Stimulated activated CD4-positive, alpha-beta T cell treated with anti-CD3 and anti-CD28 coated beads, TNF-alpha, amount 100 ng/mL, for 4 hours (primary cell): ENCODE measurements at places on chromosomes 1 and 21.

GRCh38 chr1:147169840-147170674 lies 2.2 kb downstream of the PRKAB2 start:
- no peak for DNase-seq

GRCh38 chr1:23394684-23395083 lies 25.0 kb upstream of the ZNF436 start:
- DNase-seq: no peak

DNA sequence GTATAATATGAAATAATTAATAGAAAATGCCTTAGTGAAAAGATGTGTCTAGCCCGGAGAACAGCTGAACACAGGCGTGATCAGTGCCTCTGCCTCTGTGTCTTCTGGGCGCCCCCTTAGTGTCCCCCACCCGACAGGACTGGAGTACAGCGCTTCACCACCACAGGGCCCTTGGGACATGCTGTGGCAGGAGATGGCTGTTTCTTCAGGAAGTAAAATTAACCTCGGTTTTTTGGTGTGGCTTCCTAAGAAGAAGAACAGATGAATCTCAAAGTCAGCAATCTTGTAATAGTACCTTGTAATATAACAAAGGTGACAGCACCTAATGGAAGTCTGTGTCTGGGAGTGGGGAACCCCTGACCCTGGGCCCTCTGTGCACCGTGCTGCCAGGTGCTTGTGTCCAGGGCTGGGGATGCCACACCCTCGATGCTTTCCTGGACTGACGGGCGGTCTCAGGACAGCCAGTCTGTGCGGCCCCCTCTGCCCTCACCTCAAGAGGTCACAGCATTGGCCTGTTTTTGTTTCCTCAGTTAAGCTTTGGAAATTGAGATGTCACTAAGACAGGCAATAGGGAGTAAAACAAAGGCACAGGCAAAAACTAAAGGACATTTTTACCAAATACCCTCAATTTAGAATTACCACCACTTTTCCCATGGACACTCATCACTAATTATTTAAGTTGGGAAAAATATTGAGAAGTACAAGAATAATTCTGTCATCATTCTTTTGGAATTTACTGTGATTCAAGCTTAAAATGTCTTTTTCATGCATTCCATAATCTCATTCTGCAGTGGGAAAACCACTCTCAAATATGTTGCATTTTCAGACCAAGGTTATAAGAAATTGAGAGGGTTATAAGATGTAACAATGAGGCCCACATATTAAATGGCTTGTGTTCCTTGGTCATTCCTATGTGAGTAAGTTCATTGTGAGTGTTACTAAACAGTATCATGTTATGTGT lies 79.3 kb downstream of the ADARB1 start:
- DNase-seq: no peak

DNA sequence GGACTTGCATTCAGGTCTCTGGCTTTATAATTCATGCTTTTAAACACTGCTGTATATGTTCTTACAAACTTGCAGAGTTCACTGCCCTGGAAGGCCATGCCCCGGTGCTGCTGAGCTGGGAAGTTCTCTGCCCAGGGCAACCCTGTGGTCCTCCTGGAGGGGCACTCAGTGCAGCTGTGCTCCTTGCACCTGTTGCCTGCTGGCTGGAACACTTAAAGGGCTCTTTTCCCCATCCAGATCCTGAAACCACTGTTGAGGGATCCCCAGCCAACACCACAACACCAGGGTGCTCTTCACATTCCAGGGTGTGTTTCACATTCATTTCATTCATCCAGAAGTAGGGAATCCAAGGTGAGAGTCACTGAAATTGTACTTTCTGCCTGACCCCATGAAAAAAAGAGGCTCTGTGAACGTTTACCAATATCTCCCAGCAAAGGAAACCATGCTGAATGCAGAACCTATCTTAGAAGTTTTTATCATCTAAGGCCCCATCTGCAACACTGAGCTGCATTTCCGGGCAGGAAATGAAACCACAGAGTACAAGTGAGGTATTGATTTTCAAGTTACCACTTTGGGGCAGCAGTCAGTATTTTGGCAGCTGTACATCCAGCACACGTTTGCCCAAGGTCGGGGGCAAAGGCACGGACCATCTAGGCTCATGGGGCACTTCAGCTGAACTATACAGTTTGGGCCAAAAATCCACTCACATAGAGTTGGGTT lies 16.4 kb upstream of the KIAA0040 start:
- DNase-seq: no peak

GRCh38 chr1:234474375-234474774 lies 4.6 kb downstream of the TARBP1 start:
- no peak for DNase-seq

DNA sequence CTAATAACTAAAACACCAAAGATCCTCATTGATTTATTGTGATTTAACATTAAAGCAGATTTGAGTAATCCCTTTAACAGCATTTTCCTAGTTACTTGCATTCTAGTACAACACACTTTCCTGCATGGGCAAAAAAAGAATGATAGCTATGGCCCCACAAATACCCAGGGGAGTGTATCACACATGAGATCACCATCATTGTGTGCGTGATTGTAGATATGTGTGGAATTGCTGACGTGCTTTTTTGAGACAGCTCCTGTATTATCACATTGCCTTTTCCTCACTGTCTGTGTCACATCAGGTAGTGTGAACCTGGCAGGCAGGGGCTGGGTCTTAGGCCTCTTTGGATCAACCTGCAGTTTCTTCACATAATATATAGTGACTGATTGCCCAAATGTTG lies 48.5 kb upstream of the SAMD13 start:
- DNase-seq: no peak

- DNase-seq: peak; percentile 1
Measured at GRCh38 chr1:62082456-62083363, 111.9 kb upstream of the L1TD1 start.

- DNase-seq: no peak
Measured at GRCh38 chr21:37619464-37619974, 252.9 kb downstream of the DYRK1A start.
